ENCODE measurements at places on chromosomes 16 and 17.

DNA sequence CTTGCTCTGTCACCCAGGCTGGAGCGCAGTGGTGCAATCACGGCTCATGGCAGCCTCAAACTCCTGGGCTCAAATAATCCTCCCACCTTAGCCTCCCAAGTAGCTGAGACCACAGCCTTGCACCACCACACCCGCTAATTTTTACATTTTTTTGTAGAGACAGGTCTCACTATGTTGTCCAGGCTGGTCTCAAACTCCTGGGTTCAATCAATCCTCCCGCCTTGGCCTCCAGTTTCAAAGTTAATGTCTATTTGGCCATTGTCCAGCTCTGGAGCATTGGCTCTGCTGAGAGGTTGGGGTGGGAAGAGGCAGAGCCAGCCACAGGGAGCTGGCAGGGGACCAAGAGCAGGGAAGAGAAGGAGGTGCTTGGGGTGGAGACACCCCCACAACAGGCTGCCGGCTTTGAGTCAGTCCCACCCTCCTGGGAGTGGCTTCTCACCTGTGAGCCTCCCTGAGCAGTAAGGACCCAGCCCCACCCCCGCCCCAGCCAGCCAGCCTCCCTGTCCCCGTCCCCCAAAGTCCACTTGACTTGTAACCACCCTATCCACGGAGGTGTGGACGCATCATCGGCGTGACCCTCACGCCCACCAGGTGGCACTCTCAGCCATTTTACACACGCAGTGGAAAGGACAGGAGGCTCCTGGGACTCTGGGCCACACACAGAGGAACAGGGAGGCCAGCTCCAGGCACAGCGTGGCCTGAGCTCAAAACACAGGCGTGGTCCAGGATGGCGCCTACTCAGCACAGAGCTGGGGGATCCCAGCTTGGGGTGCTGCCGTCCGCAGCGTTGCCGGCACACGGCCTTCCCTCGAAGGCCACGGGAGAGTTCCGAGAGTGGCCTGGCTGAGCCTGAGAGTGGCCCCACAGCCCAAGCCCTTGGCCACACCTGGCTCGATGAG lies 22.8 kb upstream of the PVALEF start:
- peak; percentile 94 for DNase-seq

DNA sequence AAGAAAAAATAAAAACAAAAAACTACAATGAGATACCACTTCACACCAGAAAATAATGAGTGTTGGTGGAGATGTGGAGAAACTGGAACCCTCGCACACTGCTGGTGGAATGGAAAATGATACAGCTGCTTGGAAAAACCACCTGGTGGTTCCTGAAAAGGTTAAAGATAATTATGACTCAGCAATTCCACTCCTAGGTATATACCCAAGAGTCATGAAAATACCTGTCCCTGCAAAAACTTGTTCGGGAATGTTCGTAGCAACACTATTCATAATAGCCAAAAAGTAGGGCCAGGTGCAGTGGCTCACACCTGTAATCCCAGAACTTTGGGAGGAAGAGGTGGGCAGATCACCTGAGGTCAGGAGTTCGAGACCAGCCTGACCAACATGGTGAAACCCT lies 8.1 kb upstream of the ITGAE start:
- DNase-seq, result no peak

DNA sequence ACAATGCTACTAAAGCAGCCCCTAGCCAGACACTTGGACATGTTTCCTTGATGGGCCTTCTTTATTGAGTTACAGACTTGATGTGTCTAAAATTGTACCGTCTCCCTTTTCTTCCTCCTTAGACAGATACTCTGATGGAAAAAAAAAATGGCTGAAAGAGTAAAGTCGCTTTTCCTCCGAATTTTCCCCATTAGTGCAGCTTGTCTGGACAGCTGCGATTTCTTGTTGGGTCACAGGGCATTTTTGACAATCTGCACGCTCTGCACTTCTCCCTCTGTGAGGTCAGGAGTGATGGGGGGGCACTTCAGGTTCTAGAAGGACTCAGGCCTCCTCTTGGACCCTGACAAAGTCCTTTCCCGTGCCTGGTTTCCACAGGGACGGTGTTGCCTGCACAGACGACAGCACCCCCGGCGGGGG lies 968 bp upstream of the PRKAR1A start:
- no peak for DNase-seq

DNA sequence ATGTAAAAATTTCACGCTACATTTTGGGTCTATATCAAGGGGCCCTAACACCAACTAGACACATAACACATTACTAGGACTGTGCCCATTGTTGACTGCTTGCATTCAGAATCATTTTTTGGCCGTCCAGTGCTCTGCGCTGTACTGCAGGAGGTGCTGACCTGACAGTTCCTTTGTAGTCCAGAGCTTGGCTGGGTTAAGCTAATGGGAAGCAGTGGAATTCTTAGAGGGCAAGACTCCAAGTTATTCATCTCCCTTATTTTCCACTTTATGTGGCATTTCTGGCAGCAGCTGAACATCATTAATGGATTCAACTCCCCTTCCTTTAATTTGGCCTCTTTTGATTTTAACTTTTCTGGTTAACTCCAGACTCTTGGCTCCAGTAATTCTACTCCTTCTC lies 351.7 kb downstream of the CDH8 start:
- DNase-seq, result no peak

DNA sequence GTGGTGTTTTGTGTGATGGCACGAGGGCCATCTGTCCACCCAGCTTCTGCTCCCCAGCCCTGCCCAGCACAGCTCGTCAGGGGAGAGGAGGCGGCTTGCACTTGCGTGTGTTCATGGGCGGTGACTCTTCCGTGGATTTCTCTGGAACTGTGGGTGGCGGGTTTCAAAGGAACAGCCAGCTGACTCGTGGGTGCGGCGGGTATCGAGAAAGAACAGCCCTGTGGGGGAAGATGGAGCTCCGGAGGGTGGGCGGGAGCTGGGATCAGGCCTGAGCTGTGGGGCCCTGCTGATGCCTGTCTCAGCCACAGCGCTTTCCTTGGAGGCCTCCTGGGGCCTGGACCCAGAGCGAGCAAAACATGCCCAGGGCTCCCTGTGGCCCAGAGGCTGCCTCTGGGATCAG lies 13.2 kb downstream of the NAGPA start:
- no peak for DNase-seq

- no peak for DNase-seq
Observed at GRCh38 chr16:534135-534534, 6.6 kb downstream of the CAPN15 start.

DNA sequence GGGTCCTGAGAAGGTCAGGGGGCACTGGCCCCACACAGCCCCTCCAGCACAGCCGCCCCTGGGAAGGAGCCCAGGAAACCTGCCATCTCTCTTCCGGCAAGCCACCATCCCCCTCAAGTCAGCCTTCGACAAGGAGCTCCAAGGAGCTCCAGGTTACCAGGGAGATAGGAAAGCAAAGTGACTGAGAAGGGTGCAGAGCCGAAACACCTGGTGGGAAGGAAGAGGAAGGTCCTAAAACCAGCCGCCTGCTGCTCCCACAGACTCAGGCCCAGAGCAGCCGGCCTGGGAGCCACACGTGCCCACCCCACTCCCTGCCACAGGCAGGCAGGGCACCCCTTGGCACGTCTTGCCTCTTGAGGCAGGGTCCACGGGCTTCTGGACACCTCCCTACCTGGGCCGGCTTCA lies 80.7 kb downstream of the TIMM22 start:
- DNase-seq, result no peak

DNA sequence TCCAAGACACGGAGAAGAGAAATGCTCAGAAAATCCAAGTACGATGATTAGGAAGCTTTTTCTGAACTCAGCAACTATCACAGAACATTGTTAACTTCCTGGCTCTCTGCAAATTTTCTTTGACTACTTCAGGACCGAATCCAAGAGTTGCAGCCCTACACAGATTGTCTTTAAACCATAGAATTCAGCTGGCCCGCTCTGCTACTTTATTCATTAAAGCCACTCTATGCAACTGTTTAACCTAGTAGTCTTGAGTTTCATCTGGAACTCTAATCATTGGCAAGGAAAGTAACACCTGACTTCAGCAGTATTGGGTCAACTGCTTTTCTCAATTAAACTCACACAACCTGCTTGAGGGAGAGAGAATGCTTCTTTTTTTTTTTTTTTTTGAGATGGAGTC lies 210.1 kb downstream of the SLC39A11 start:
- DNase-seq, result no peak

DNA sequence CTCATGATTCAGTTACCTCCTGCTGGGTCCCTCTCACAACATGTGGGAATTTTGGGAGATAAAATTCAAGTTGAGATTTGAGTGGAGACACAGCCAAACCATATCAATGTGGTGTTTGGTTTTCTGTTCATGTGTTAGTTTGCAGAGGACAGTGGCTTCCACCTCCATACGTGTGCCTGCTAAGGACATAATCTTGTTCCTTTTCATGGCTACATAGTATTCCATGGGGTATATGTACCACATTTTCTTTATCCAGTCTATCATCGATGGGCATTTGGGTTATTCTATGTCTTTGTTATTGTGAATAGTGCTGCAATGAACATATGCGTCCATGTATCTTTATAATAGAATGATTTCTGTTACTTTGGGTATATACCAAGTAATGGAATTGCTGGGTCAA lies 4.5 kb upstream of the WWOX start:
- no peak for DNase-seq

- DNase-seq, result no peak
Observed at GRCh38 chr16:84104231-84104630, 12.5 kb downstream of the MBTPS1 start.

DNA sequence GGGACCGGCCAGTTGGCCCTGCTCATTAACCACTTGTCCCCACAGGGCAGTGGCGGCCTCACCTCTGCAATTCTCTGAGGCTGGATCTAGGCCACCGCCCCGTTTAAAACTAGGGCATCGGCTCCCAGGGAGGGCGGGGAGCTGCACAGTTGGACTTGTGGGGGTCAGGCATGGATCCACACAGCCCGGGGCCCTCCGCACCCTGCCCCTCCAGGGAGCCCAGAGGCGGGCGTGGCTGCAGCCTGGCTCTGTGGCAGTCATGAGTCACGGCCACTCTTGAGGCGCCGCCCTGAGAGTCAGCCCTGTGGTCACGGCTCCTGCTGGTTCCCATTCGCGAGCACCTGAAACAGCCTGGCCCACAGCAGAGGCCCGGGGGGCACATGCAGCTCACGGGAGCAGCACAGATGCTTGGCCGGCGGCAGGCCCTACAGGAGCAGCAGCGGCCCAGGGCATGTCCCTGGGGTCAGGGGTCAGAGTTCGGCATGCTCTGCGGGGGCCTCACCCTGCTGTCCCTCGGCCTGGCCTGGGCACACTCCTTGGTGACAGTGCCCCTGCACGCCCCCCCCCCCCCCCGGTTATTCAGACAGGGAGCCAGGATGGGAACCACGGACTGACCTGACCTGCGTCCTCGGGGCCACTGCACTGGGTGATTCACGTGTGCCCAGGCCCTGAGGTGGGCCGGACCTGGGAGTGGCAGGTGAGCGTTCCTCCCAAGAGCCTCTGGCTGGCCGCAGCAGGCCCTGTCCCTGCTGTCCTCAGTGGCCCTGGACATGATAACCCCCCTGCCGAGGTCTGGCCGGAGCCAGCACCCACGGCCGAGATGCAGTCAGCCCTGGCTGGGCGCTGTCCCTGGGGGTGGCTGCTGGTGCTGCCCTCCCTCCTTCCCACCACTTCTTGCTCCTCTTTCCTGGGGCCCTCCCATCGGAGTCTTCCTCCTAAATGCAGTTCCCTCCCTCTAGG lies 8.2 kb downstream of the CAPN15 start:
- peak; percentile 69 for DNase-seq

DNA sequence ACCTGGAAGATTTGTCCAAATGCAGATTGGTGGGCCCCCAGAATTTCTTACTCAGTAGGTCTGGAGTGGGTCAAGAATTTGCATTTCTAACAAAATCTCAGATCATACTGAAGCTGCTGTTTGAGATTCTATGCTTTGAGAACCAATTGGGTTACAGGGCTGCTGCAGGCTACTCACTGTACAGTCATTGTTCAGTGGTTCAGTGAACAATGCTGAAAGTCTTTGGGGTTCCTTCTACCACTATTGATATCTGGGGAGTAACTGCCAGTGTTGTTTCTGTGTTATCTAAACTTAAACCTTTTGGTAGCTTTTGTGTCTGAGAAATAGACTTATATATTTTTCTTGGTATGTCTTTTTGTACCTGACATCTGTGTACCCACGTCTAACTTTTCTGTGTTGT lies 187.5 kb downstream of the TANC2 start:
- DNase-seq, result no peak

DNA sequence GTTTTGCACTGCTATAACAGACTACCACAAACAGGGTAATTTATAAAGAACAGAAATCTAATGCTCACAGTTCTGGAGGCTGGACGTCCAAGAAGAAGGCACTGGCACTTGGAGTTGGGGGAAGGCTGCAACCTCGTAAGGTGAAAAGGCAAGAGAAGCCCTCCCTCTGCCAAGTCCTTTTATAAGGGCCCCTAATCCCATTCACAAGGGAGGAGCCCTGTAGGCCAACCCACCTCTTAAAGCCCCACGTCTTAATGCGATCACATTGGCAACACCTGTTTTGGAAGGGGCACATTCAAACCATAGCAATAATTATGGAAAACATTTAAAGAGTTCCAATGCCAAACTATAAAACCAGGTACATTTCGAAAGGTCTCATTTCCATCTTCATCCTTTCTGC lies 5.2 kb downstream of the PKD1L3 start:
- no peak for DNase-seq

DNA sequence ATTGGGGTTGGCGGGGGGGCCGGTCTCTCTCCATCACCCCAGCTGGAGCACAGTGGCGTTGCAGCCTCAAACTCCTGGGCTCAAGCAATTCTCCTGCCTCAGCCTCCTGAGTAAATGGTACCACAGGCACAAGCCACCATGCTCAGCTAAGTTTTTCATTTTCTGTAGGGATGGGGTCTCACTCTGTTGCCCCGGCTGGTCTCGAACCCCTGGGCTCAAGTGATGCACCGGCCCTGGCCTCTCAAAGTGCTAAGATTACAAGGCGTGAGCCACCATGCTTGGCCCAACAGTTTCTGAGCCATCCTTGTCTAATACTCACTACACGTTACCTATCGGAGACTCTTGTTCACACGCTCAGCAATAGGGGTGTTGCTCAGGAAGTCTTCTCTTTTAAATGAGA lies 11.6 kb downstream of the WDR59 start:
- DNase-seq, result no peak

DNA sequence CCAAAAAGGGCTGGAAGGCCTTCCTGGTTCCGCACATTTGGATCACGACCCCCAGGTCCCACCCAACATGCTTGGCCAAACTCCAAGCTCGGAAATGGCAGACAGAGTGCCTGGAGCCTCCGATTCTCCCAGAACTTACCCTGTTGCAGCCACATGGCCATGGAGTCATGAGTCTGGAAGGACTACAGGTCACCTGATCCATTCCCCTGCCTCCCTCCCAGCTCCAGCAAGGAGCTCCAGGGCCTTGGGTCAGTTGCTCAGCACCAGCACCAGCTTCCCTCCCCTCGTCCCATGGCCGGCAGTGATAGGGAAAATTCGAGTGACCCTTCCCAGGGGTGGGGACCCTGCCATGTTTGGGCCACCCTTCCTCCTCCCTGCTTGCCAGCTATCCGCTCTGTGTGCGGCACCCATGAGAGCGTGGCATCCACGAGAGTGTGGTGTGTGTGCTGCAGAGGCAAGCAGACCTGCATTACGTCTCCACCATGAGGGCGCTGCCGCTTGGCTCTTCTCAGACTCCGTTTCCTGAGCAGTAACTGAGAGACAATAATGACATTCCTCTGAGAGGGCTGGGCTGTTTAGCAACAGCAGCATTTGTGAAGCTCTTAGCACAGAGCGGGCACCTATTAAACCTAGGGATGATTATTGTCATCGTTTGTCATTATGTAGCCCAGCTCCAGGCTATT lies 21.3 kb upstream of the RPL38 start:
- DNase-seq, result no peak
